ENCODE measurements at places on chromosomes 4 and X.

DNA sequence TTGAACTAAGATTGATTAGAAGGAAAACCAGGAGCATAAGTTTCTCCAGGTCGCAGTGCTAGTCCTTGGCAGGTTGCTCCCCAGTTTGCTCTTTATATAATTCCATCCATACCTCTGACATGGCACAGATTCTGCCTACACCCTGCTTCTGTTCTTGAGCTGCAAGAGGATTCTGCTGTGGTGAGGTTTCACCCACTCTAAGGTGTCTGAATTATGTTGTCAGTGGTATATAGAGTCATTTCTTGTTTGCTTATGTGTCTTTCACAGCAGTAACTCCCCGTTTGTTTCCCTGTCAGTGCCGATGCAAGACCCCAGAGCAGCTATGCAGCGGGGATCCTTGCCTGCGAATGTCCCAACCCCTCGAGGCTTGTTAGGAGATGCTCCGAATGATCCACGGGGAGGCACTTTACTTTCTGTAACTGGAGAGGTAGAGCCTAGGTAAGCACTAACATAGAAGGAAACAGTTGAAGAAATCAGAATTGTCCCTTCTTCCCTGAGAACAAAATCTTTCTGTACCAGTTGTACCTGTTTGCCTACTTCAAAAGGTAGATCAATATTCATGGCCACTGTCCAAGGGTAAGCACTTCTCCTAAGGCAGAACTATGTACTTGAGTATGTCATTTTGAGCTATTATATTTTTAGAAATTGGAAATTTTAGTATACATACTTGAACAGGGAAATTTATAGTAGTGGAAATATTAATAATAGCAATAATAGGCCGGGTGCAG is 11.2 kb downstream of the CSTF2 start:
- no peak for DNase-seq

GRCh38 chr4:55363691-55364351 is 17.8 kb downstream of the SRD5A3 start:
- no peak for DNase-seq

- no peak for DNase-seq
Observed at GRCh38 chr4:159370286-159370685, 267.4 kb downstream of the RAPGEF2 start.

- DNase-seq: no peak
Observed at GRCh38 chr4:170651786-170652185, 562.0 kb upstream of the AADAT start.

DNA sequence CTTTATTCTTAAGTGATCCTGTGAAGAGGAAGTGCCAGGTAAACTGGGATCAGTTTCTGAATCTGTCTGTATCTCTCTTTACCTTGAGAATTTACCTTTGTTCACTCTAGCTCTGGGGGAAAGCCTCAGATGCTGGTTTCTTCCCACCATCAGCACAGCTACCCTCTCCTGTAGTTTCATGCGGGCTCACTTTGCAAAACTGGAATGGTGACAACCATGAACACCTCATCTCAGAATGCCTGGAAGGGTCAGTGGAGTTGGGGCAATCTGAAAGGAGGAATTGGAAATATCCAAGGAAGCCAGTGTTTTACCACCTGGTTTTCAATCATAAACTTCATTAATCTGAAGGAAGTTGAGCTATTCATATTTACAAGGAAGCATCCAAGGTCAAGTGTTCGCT is 30.8 kb upstream of the DCX start:
- no peak for DNase-seq

GRCh38 chrX:66994729-66995128 is 355.9 kb upstream of the EDA2R start:
- no peak for DNase-seq

- DNase-seq: no peak
Observed at GRCh38 chrX:111182997-111183396, 87.0 kb downstream of the PAK3 start.

DNA sequence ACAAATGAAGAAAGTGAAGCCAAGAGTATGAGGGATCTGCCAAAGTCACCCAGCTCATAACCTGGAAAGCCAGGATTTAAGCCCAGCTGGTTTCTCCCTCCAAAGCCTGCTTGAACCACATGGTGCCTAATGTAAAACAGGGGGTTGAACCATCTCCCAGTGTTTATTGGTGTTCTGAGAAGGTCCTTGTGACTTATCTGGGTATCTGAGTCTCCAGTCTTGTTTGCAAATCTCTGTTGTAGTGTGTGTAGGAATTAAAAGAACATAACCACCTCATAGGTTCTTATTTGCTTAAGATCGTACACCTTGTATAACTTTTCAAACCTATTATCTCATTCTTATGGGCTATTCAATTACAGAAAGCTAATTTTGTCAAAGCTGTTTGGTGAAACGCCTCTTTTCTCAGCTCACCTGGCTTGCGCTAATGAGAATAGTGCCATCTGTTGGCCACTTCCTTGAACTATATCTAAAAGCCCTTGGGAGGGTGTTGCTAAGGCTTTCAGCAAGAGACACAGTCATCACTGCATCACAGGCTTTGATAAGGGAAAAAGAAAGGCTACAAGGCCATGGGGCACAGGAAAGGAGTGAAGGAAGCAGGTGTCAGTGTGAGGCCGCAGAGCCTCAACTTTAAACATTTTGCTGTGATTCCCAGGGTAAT is 34.0 kb downstream of the ETDB start:
- DNase-seq: peak; percentile 49

DNA sequence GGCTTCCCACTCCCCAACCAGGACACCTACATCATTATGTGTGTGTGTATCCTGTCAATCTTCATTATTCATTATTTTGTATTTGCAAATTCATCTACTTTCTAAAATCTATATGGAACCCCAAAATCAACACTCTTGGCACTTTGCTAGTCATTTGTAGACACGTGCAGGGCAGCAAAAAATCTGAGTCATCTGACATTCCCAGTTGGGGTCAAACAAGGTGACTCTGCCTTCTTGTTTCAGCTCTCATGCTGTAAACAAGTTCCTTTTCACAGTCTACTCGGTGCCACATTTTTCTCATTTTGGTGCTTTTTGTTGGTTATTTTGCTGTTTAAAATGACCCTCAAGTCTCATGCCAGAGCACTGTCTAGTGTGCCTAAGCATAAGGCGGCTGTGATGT is 5.9 kb downstream of the MRFAP1L1 start:
- no peak for DNase-seq

- no peak for DNase-seq
Observed at GRCh38 chr4:26887143-26887542, 26.5 kb downstream of the STIM2 start.

GRCh38 chrX:34275699-34276098 is 143.6 kb upstream of the FAM47A start:
- no peak for DNase-seq

DNA sequence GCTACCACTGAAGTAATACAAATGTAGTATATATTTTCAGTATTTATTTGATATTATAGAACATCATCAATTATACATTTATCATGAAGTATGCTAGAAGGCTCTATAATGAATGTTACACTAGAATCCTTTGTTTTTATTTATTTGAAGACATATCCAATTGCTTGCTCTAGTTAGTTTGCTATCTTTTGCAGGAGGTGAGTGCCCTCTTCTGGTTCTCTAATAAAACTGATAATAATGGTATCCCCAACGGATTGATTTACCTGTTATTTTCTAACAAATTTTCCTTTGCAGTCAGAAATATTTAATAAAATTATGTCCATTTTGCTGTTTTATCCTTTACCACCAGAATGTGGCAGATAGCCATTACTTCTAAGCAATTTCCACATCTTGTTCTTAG is 274.3 kb upstream of the TACR3 start:
- DNase-seq: no peak

DNA sequence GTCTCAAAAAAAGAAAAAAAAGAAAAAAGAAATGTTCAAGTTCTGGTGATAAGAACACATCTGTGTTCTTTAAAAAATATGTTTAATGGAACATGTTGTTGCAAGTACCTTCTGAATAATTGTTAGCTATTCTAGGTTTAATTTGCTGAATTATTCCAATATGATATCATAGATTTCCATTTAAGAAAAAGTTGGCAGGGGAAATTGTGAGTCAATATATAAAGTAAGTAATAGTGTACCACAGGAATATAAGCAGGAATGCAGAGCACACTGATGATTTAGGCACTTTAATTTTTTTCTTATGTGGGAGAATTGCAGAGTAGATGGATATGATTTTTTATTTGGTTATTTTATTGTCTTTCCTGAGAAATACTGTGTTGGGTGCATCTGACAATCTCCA is 190.7 kb downstream of the RPA4 start:
- no peak for DNase-seq

DNA sequence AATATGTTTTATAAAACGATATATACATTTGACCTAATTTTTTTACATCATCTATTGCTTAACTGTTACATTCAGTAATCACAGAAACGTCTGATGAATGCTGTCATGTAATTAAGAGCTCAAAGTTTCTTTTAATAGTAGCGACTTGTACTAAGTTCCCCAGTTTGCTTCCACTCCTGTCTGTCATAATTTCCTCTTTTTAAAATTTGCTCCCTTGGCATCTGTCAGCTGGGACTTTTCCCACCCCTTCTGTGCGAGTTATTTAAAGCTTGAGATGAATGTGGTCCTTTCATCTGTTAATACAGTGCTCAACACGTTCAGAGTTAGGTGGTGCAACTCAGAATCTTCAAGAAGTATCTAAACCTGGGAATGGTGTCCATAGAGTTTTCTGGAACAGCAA is 1.2 kb downstream of the RAP1GDS1 start:
- no peak for DNase-seq

DNA sequence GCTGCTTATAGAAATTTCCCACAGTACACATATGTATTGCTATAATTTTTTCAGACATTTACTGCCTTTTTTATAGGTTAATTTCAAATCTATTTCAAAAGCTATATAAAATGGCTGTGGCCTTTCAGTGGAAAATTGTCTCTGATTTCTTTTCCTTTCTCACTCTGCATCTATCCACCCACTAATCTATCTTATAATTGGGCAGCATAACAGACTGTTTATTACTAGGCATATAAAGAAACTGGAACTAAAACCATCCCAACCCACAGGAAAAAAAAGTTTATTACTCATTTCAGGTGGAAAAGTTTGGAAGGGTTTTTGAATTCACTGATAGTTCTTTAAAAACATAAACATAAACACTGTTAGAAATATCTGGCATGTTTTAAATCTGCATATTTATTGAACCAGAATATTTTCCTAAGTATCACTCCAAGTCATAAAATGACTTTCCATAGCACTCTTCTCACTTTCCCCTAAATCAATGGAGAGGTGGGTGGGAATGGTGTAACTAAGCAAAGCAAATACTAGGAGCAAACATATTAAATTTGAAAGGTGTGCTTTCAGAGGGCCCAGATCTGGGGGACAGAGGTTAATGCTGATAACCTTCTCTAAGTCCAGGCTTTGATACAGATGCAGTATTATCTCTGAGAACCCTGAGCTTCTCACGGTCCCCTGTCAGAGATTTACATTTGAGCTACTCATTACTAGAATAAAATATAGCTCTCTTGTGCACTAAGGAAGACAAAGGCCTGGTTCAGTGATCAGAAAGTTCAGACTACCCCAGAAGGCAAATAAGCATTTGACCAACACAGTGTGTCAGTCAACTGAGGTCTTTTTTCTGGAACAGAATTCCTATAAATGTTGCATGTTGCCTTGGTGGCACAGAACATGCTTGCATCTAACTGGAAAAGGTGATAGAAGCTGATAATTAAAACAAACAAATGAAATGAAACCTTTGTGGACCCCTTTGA is 328.3 kb downstream of the UNC5C start:
- DNase-seq: no peak

DNA sequence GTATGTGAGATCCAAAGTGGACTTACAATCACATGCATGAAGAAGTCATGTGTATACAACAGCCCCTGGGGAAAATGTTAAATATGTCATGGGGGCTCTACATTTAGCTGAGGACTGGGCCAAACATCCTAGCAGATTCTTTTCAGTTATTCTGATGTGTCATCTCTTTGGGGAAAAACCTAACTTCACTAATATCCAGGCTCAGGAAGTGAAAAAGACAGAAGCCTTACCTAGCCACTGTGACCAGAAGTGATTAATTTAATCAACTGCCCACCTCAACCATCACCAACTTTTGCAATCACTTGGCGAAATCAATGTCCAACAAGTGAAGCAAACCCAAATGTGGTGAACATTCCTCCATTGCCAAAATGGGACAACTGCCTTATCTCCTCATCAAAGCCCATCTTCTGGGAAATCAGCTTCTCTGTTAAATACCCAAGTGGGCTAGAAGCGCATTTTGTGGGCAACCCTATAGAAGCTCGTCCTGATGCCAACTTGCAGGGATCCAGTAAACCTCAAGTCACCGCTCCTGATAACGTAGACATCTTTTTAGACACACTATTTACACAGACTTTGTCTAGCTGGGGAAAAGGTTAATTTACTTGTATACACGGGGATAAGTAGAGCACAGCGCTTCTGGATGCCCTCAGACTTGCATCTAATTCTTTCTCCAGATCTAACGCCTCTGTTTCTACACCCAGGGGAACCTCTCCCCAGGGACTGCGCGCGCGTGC is 1.4 kb upstream of the HHIP start:
- DNase-seq: no peak

DNA sequence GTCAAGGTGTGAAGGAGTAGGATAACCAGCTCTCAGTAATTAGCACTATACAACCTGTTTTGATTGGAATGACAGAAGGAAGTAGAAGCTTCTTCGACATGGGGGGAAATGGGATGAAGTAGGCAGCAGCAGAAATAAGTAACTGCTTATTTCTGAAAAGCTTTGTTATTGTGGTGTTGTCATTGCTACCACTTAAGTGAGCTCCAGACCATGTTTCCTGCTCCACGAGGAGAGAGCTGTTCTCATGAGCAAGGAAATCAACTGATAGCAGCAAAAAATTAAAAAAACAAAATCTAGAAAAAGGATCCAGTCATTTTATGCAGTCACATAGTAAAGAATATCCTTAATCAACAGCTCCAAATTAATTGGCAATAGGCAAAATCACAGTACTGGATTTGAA is 106.1 kb upstream of the TLL1 start:
- DNase-seq: no peak

DNA sequence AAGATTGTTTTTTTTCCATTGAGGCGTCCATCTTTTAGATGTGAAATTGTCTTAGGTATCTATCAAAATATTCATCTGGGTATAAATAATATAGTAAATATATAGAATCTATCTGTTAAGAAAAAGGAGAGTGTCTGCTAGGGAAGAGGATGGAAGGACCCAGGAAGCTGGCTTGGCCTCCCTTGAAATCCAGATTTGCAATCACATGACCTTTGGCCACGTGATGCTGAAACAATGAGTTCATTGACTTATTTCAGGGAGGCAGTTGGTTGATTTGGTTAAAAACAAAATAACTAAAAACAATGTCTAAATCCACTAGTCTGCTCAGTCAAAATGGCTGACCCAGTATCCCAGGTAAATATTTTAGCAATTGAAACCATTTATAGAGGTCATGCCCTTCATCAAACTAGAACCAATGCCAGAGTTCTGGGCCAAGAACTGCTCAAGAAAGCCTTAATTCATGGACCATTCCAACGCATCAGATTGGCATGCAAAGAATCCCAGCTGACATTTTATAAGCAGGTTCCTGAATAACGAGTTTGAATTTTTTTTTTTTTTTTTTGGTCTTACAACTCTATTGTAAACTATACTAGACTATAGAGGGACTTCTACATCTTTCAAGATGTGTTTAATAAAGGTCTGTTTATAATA is 172.7 kb downstream of the MID1 start:
- DNase-seq: no peak
